ENCODE measurements at places on chromosomes 3 and 15.

DNA sequence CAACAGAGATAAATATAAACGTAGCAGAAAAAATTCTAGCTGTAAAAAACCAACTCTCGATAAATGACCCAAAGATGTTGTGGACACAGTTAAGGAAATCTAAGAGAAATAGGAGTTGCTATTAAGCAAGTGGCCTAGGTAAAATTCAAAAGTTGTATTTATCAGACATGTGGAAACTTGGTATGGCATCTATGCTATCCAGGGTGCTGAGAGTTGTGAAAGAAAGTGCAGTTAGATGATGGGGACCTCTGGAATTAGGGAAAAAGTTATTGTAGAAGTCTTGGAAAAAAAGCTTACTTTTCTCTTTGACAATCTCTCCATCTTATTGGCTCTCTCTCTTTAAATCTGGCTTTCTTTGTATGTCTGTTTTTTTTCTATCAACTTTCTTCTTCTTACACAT, 1090.9 kb downstream of the TBL1XR1 start:
- DNase-seq = no peak

DNA sequence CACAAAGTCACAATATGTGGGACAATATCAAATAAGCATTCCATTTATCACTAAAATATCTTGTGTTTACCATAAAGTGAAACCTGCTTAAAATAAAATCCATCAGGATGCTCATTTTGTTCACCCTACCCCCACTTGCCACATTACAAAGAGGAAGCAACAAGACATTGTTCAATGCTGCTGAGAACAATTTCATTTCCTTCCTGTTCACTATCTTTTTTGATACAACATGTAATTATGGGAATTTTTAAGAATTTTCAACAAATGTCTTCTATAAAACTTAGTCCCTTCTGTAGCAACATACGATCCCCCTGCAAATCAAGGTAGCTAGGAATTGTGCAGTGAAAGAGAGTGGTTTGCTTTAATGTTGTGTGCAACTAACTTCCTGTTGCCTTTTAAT, 34.9 kb upstream of the GPR160 start:
- DNase-seq = no peak

DNA sequence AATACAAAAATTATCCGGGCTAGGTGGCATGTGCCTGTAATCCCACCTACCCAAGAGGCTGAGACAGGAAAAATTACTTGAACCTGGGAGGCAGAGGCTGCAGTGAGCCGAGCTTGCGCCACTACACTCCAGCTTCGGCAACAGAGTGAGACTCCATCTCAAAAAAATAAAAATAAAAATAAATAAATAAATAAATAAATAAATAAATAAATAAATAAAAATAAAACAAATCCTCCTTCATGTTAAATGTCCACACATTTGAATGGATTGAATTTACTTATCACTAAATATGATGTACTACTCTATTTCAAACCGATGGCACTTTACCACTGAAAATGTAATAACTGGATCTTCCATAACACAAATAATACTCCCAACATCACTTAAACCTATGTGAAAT, 36.3 kb downstream of the ZBTB20 start:
- no peak for DNase-seq

DNA sequence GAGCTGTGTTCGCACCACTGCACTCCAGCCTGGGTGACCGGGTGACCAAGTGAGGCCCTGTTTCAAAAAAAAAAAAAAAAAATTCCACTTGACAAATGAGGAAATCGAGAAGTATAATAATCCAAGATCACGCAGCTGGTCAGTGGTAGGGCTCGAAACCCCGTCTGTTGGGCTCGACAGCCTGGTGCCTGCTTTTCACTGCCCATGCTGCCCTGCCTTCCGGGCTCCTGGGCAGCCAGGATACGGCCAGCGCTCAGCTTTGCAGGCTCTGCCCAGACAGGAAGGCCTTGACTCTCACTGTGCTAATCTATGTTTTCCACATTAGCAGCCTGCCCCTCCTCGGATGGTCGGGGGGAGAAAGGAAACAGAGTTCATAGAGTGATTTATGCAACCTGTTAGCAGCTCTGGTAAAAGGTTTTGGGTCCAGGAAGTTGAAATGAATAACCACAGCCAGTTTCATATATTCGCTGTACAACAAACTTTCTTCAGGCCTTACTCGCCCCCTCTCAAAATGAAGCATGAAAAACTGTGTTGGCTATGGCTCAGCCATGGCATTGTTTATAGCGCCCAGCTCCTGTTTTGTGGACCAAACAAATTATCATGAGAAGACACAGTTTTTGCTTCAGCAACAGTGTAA, 108.8 kb downstream of the XXYLT1 start:
- DNase-seq = no peak

GRCh38 chr3:125350597-125350996, 24.5 kb downstream of the ZNF148 start:
- no peak for DNase-seq

DNA sequence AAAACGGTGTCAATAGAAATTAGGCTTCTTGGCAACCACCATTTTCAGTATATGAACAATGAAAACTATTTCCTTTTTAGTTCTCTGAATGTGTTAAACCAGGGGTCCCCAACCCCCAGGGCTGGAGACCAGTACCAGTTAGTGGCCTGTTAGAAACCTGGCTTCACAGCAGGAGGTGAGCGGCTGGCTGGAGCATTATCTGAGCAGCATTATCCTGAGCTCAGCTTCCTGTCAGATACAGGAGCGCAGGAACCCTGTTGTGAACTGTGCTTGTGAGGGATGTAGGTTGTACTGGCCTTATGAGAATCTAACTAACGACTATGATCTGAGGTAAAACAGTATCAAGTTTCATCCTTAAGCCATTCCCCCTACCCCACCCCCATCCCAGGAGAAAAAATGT, 328.7 kb downstream of the ZBBX start:
- DNase-seq = no peak

DNA sequence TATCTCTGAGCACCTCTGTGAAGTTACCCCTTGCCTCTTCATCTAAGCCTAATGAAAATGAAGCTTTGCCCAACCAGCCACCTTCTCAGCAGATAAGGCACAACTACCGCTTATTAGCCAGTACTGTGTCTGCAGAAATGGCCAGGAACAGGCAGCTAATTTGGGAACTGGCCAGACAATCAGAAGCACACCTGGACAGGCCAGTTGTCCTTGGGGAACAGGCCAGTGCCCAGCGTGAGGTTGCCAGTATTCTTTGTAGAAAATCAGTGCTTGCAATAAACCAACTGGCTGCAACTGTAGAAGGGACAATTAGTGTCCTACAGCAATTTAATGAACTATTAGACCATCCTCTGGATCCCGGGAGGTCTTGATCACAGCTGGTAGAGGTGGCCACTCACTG, 10.4 kb upstream of the TMEM87A start:
- DNase-seq = no peak
